ENCODE measurements at places on chromosomes 7 and 10.

DNA sequence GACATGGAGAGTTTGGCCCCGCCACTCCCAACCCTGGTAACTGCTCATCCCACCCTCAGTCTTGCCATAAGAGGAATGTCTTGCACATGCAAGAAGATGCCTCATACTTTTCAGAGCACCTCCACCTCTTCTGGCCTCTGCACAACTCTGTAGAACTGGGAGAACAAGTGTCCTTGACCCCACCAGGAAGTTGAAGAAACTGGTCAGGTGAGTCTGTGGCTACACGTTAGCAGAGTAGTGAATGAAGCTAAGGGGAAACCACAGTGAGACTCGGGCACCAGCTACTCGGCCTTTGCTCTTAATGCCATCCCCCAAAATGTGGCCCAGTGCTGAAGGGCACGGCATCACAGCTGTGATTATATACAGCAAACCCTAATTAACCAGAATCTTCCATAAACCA, 110.1 kb downstream of the ARID5B start:
- no peak for DNase-seq

GRCh38 chr10:119871881-119872609, 598 bp downstream of the MCMBP start:
- peak; percentile 61 for DNase-seq

DNA sequence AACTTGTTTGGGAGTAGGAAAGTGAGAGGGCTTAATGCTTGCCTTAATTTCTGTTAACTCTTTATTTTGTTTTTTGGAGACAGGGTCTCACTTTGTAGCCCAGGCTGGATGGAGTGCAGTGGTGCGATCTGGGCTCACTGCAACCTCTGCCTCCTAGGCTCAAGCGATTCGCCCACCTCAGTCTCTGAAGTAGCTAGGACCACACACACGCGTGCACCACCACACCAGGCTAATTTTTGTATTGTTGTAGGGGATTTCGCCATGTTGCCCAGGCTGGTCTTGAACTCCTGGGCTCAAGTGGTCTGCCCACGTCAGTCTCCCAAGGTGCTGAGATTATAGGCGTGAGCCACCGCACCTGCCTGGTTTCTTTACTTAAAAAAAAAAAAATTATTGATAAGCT, 1.9 kb downstream of the PPP2R2D start:
- DNase-seq: no peak

GRCh38 chr7:16978358-16979244, 96.8 kb upstream of the AGR3 start:
- no peak for DNase-seq

DNA sequence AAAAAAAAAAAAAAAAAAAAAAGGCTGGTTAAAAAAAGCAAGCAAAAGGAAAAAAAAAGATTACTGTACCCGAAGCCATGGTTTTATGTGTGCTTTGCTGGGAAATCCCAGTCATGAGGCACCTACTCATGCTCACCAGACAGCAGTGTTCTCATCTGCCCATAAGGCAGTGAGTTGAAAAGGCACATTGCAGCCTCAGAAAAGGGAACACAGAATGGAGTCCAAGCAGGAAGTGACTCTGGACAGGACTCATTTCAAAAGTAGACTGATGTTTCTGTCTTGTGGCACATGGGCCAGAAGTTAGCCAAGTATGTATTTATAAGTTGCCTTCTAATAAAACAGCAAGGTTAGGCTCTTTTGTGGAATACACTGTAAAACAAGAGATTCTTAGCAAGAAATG, 40.2 kb downstream of the PDSS1 start:
- DNase-seq: no peak

DNA sequence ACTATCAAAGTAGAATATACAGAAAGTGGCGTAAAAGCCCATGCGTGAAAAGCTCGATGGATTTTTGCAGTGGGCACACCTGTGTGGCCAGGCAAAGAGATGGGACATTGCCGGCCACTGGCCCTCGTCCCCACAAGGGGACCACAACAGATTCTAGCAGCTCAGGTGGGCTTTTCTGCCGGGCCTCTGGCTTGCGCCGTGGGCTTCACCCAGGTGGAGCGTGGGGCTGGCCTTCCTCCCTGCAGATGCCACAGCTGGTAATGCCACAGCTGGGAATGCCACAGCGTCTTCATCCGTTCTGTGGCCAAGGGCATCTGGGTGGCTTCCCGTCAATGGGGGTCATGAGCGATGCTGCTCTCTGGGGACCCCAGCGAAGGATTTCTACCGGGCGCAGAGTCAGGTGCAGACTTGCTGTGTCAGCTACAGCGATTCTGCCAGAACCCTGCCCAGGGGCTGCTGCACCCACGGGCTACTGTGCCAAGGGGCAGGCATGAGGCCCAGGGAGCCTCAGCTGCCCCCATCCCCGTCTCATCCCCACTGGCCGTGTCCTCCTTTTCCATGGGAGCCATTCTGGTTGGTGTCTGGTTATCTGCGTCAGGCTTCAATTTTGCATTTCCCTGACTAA, 52.5 kb upstream of the NKX6-2 start:
- no peak for DNase-seq

DNA sequence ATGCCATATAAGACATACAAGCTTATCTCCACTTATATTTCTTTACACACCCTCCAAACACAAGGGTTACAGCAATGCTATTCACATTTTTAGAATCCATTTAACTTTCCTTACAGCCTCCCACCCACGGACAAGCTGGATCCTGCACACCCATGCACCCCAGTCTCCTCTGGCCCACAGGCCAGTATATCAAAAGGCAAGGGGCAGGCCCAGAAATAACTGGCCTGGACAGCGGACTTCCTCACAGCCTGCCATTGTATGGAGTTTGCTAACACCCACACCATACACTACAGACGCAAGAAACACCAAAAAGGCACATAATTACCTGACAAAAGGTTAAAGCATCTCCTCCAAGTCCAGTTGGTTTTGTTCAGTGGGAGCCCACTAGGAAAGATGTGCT, 12.0 kb downstream of the HOXA4 start:
- no peak for DNase-seq

DNA sequence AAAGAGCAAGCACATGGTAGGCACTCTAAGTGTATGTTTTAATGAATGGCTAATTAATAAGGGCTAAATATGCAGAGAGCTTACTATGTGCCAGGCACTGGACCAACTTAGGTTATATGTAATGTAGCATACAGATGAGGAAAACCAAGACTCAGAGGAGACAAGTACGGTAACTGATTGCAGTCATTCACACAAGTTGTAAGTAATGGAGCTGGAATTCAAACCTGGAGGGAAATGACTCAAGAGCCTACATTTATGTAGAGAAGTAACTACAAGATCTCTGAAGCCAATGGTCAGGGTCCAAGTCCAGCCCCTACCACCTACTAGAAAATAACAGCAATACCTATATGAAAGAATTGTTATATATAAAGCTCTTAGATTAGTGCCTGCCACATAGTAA, 97.3 kb upstream of the KCNIP2 start:
- DNase-seq: no peak

- no peak for DNase-seq
Measured at GRCh38 chr7:79930604-79931003, 204.0 kb upstream of the GNAI1 start.

- no peak for DNase-seq
Measured at GRCh38 chr10:59879363-59879913, 26.9 kb downstream of the CCDC6 start.

DNA sequence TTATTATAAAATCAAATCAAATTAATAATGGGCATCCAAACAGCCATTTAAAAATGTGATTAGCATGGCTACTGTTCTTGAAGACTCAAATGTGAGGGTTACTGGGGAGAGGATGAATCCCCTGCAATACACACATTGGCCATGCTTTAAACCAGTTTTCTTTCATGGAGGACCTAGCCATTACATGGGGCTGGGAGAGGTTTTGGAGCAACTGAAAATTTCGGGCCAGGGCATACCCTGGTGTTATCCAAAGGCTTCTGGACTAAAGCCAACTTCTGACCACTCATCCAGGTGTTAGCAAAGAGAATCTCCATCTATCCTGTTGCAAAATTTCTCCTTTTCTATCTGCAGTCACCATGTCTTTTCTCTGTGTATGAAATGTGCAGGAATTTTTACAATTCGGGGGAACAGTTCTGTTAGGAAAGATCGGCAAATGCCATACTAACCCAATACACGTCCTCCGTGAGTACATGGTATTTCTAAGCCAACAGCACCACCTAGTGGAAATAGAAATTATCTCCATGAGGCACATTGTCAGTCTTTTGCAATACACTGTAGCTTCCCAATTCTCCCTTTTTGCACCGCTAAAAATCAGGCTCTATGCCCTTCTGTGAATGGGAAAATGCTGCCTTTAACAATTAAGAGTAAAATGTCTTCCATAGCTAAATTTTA, 47.0 kb upstream of the ZNF107 start:
- DNase-seq: peak; percentile 20

DNA sequence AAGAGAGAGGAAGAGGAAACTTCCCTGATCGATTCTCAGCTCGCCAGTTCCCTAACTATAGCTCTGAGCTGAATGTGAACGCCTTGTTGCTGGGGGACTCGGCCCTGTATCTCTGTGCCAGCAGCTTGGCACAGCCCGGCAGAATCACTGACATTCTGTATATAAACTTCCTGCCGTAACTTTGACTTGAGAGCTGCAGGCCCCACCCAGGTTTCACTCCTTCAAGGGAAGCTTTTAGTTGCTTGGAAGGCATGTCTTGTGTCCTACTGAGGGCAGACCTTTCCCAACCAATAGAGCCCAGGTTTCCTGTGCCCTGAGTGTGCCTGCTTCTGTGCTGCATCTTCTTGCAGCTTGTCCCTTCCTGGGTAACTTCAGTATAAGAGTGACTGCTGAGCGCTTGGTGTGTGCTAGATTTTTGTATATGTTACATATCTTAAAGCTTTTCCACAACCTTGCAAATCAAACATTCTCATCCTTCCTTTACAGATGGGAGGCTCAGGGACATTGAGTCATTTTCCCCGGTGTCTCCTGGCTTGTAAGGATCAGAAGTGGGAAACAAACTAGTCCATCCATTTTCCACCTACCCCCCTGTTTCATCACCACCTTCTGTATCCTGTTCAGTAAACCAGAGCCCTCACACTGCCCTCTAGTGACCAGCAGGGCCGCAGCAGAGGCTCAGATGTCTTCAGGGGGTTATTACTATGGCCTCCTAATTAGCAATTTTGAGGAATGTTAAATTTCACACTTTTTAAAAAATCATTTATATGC, 225.2 kb upstream of the PRSS58 start:
- peak; percentile 76 for DNase-seq

All from CD4-positive, alpha-beta T cell treated with Interleukin-17A for 4 hours (primary cell).